ENCODE measurements at places on chromosomes 4 and X.

DNA sequence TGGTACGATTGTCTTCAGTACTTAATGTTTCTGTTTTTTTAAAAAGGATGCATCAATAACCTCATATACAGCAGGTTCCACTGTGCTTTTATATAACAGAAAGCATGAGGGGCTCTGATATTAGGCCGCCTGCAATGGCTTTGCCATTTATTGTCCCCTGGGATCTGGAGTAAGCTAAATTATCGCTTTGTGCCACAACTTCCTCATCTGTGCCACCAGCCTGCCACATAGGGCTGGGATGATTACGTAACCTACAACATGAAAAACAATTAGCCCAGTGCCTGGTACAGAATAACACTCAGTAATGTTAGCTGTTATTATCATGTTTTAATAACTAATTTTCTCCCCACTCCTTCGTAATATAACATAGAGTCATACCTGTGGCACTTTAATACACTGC, 65.5 kb upstream of the TRIM2 start:
- DNase-seq, result no peak

GRCh38 chr4:55256787-55257186, 89.3 kb upstream of the SRD5A3 start:
- no peak for DNase-seq

DNA sequence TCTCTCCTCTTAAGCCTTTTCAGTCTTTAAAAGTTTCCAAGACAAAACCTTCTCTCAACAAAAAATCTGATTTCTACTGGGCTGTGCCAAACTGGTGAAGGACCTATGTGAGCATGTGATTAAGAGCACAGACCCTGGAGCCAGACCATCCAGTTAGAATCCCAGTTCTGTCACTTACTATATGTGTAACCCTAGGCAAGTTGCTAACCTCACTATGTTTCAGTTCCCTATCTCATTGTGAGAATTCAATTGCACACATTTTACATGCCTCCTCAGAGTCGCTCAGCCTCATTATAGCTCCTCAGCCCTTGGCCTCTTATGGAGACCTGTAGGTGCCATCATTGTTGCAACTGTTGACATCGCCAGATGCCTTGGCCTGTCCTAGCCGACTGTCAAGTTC, 54.1 kb upstream of the VEGFD start:
- DNase-seq, result no peak

- DNase-seq, result no peak
Measured at GRCh38 chr4:40586729-40587128, 42.9 kb downstream of the RBM47 start.

GRCh38 chr4:138826322-138826721, 189.3 kb upstream of the NOCT start:
- no peak for DNase-seq

DNA sequence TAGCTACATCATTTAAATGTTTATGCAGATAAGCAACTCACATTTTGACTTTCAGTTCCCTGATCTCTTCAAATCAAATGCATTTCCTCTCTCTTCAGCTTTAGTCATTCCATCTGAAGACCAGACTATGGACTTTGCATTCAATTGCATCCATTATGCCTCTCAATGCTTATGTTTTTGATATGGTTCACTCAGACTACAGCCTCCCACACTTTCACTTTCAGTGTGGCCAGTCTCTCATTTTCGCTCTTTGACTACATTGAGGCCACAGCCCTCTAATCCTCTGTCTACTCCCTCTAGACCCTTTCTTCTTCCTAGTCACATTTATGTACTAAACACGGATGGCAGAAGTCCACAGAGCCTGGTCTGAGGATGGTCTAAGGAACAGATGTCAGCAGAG, 24.5 kb upstream of the VEGFC start:
- no peak for DNase-seq

GRCh38 chrX:120015145-120016067, 62.1 kb downstream of the RHOXF2B start:
- no peak for DNase-seq

DNA sequence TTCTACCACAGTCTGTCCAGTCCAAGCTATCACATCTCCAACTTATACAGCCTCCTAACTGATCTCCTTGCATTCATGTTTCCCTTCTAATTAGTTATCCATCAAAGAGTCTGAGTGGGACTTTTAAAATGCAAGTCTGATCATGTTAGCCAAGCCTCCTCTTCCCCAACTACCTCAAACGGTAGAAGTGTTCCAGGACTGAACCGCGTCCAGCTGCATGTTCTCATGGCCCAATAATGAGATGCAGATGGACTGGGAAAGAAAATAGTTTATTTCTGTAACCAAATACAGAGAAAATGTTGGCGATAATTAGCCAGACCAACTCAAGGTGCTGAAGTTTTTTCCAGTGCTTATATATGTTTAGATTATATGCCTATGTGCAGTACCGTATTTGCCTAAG, 46.6 kb upstream of the PPP1R2C start:
- DNase-seq, result peak; percentile 11

- DNase-seq, result no peak
Measured at GRCh38 chrX:10370976-10371375, 214.2 kb downstream of the CLCN4 start.

- no peak for DNase-seq
Measured at GRCh38 chr4:152104356-152104755, 343.5 kb upstream of the GATB start.

DNA sequence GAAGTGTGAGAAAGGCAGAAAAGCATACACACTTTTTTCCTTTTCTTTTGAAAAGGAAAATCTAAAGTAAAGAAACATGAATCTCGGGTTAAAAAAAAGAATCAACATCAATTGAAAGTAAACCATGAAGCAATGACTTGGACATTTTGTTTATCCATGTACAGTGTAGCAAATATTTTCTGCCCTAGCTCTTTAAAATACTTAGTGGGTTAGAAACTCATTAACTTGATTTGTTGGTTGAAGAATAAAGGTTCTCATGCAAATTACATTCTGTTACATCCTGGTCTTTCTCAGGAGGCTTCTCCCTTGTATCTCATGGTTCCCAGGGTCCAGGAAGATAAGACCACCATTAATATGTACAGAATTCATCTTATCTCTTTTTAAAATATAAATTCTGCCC, 9.0 kb upstream of the MEPE start:
- no peak for DNase-seq

- no peak for DNase-seq
Measured at GRCh38 chr4:152033621-152034020, 272.8 kb upstream of the GATB start.

GRCh38 chrX:103830848-103831247, 1.2 kb downstream of the RAB9B start:
- DNase-seq, result no peak

GRCh38 chr4:1027915-1028238, 16.5 kb downstream of the FGFRL1 start:
- DNase-seq, result no peak

DNA sequence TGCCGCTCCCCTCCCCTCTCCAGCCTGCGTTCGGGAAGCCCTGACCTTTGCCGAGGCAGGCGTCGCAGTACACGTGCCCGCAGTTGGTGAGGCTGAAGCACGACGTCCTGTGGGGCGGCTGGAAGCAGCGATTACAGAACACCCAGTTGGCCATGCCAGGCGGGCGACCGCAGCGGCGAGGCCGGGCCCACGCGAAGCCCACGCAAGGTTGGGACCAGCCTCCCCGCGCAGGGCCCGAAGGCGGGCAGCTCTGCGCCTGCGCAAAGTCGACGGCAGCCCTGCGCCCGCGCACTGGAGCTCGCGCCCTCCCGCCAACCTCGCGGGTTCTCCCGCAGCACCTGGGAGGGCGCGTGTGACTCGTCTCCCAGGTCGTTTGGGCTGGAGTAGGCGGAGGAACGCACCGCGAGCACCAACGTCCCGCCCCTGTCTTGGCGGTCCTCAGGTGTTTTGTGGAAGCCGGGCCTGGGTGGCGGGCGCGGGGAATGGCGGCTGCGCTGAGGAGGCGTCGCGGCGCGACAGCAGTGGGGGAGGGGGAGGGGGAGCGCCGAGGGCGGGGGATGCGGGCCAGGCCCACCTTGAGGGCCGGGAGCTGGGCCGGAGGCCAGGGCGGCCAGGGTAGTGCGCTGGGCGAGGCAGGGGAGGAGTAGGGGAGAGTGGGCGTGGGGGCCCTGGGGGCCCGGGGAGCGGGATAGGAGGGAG, at the start of gene RNF212:
RNF212 (minus strand) TSS at position 254 of the 699 bp plus-strand sequence; CDS start at position 154, 100 bp downstream.
- peak; percentile 11 for DNase-seq

GRCh38 chrX:130260316-130260715, 8.4 kb downstream of the ZNF280C start:
- DNase-seq, result no peak

- DNase-seq, result no peak
Measured at GRCh38 chr4:159451006-159451405, 348.1 kb downstream of the RAPGEF2 start.

GRCh38 chrX:55524487-55524886, 34.8 kb upstream of the USP51 start:
- peak; percentile 0 for DNase-seq

- no peak for DNase-seq
Measured at GRCh38 chr4:172188248-172188988, 375.2 kb downstream of the GALNTL6 start.

DNA sequence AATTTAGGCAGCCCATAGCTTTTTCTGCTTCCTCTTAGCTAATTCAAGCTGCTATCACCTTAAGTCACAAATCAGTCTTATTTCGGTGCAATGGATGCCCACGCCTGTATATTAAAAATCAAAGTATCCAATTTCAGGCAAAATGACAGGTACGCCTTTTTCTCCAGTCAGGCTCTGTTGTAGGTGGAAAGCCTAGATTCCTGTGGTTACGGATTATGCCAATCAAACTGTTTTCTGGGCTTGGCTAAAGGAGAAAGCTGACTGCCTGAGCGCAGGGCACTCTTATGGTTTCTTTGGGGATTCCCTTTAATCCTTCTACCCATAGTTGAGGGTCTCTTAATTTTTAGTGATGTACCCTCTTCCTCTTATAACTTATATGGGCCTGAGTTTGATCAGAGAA, 550.5 kb downstream of the PDHA2 start:
- DNase-seq, result no peak

GRCh38 chr4:147617841-147618691, 869 bp downstream of the TMEM184C start:
- no peak for DNase-seq

DNA sequence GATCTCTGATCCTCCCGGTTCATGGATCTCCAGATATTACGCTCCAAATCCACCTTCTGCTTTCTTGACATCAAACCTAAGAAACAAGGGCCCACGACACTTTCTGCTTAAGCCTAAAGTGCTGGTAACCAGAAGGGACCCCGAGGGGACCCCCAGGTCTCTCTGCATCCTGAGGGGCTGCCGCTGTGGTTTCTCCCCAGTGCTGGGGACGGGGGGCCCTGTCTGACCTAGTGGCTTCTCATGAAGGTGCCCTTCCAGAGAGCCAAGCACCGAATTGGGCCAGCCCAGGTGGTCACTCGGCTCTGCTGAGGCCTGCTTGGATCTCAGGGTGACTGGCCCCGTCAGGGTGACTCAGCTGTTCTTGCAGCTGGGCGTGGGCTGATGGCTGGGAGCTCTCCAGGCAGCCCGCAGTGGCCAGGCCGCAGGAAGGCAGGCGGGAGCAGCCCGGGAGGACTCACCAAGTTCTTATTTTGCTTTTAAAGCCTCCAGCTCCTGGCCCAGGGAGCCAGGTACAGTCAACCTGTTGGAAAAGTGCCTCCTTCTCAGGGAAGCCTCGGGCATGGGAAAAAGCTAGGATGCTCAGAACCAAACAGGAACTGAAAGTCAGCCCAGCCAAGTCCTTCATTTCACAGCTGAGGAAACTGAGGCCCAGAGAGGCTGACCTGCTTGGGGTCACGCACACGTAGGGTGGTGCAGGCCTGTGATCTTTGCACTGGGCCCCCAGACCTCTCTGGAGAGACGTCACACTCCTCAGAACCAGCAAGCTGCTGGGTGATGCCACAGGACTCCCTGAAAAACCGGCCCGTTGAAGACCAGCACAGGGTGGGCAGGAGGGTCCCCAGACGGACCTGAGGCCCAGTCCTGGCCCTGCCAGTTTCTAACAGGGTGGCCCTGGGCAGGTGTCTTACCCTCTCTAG, 16.7 kb downstream of the BLOC1S4 start:
- DNase-seq, result peak; percentile 93

DNA sequence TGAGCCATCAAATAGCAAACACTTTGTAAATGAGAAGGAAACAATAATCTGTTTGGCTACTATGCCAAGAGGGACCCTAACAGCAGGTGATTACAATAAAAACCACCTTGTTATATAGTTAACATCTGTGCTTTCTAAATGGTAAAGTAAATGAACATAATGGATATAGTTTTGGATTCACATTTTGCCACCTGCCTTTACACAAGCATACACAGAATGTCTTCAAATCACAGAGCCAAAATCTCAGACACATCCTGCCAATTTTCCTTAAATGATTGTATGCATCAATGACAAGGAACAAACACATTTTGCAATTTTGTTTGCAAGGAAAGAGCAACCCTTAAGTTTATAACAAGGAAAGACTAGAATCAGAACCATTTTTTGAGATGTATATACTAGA, 334.2 kb downstream of the FSTL5 start:
- DNase-seq, result no peak

DNA sequence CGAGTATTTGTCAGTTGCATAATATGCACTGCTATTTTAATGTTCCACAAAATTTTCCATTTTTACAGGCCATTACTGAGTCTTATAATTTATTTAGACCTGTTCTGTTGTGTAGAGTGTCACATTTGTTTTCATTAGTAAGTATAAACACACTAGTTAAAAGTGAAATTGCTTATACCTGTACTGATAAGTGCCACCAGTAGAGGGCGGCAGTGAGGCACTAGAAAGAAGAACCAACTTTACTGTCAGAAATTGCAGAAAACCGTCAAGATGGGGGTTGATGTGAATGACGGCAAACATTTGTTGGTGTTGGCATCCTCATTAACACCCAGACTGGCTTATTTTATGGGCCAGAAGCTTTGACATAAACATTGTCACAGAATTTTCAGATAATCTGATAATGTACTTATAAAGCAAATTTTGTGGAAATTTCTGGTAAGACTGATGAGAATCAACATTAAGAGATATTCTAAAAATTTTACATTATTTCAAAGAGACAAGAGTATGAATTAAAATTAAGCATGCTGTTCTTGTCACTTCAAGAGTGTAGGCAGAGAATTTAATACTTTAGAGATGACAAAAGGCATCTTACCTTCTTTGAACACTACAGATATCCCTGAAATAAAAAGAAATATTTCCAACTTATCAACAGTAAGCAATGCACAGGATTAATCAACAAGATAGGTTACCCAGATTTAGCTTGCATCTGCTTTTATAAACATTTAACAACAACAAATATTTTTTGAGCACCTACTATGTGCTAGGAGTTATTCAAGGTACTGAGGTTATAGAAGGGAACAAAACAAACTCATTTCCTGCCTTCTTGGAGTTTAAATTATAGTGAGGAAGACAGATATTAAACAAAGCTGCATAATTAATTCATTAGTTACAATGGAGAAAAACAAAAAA, 24.9 kb downstream of the ALPK1 start:
- DNase-seq, result peak; percentile 52

DNA sequence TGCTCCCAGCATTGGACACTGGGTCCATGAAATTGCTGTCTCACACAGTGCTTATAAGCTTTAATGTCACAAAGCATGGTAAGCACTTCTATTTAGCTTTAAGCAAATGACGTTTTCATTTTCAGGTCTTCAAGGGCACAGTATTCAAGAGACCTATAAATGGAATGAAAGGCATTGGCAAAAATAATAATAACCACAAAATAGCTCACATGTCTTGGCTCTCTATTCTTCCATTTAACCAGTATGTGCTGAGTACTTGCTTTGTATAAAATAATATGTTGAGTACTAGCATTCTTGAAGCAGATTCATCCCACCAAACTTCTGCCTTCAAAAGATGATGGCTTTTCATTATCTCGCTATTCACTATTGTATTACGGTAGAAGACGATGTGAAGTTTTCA, 203.0 kb downstream of the ADAMTS3 start:
- no peak for DNase-seq

GRCh38 chrX:37754516-37754915, 25.3 kb upstream of the CYBB start:
- DNase-seq, result no peak
